ENCODE measurements at places on chromosomes 16 and 17.

- DNase-seq: no peak
These were observed 232.5 kb downstream of the MSI2 start for GRCh38 chr17:57488856-57489255.

- no peak for DNase-seq
These were observed 302.7 kb upstream of the PMFBP1 start for GRCh38 chr16:72474501-72475123.

- no peak for DNase-seq
These were observed 209.2 kb downstream of the RPTOR start for GRCh38 chr17:80753685-80754345.

GRCh38 chr16:65388592-65388991 lies 266.7 kb upstream of the CDH11 start:
- no peak for DNase-seq

DNA sequence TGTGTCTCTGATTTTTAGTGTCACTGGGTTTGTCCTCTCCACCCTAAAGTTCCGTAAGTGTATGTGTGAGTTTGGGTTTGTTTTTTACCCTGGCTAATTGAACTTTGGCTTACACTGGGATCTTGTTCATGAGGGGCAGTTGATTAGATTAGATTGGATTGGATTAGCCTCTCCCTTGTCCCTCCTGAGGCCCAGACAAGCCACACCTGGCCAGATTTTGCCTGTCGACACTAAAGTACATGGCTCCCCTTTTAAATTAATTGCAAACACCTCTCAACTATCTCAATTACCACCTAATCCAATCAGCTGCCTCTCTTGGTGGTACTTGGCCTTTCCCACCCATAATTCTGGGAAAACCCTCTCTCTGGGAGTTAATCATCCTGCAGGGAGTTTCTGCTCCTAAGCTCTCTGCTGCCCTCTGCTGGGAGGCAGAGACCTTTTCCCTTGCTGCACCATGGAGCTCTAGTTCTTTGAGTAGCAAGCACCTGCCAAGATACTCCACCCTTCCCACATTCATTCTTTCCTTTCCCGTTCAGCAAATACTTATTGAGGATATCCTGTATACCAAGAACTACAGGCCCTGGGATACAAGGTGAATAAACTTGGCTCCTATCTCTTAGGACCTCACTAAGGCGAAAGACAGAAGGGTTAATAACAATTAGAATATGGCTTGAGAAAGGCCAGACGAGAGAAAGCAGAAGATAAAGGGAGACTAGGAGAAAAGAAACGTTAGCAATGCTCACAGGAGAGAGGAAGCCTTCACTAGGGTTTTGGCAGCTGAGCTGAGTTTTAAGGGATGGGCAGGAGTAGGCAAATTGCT lies 60.0 kb upstream of the MPHOSPH6 start:
- no peak for DNase-seq

DNA sequence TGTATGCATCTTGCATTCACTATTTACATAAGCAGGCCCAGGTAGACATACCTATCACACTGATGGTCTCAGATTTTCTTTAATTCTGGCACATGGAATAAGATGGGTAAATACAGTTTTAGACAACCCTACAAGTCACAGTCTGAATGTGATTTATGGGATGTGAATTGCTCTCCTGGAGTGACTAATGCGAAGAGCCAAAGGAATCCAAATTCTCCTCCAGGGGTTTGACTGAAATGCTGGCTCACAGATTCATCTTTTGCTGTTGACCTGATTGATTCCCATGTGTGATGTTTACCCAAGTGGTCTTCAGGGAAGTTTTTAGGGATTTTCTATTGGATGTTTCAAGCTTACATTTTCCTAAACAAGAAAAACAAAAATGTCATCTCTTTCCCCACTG lies 277.9 kb upstream of the MON1B start:
- DNase-seq: no peak

DNA sequence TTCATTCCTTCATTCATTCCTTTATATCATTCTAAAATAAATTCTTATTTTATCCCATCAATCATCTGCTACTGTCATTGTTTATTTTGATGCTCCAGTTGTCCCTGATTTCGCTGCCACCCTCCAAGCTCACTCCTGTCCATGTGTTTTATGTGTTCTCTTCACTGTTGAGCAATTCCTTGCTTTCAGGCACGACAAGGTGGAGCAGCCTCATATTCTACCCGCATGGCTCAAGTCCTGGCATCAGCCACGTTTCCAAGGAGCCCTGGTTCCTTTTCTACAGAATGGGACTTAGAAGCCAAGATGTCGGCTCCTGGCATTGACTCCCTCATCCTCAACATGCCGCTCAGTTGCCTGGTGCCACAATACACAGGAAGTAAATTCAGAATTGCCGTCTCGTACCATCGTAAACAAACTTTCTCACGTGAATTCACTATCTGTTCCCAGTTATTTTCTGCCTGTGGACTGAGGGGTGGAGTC lies 139.0 kb downstream of the RPTOR start:
- no peak for DNase-seq

DNA sequence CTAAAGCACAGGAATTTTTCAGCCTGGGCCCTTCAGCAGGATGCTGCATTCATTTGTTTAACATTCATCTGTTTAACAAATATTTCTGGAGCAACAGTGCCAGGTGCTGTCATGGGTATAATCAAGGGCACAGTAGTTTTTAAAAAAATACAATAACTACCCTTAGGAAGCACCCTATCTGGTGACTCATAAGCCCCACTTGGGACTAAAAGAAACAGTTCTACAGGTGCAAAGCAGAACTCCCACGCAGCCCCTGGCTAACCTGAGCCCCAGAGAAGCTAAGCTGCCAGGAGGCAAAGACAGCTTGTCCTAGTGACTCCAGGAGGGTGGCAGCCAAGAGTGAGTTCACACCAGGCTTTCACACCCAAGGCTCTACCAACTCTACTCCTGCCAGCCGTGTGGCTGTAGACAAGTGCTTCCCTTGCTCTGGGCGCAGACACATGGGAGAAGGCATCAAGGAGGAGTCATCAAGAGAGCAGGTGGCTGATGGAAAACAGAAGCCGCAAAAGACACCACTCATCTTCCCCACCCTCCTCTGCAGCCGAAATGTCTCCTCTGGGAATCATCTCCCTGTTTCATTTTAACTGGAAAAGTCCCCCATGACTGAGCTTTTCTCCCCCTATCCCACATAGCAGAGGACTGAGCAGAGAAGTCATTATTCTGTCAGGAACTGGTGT lies 14.4 kb downstream of the CUEDC1 start:
- no peak for DNase-seq

DNA sequence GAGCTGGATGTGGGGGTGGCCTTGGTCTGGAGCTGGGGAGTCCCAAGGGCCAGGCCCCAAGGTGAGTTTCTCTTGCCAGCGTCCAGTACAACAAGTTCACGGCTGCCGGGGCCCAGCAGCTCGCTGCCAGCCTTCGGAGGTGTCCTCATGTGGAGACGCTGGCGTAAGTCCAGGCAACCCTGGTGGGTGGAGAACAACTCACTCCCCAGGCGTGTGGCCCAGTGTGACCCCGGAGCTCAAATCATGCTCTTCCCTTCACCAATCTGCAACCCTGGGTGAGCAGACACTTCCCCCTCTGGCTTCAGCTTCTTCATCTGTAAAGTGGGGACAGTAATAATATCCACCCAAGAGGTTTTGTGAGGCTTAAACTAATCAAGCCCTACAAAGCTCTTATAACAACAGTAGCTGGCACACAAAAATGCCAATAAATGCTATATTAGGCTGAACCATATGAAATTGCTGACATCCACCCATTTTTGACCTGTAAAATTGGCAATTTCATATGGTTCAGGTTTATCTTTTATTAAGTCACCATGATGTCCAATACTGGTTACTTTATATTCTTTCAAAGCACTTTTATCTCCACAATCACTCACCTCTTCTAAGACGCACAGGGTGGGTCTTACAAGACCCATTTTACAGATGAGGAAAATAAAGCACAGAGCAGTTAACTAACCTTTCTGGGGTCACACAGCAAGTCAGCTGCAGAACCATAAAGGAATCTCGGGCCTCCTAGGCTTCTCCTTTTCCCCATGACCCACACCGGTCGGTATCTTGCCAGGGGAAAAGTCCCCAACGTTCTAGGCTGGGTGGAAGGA lies 19.7 kb downstream of the DEXI start:
- no peak for DNase-seq

- DNase-seq: no peak
These were observed 21.9 kb downstream of the CMIP start for GRCh38 chr16:81466356-81466980.

DNA sequence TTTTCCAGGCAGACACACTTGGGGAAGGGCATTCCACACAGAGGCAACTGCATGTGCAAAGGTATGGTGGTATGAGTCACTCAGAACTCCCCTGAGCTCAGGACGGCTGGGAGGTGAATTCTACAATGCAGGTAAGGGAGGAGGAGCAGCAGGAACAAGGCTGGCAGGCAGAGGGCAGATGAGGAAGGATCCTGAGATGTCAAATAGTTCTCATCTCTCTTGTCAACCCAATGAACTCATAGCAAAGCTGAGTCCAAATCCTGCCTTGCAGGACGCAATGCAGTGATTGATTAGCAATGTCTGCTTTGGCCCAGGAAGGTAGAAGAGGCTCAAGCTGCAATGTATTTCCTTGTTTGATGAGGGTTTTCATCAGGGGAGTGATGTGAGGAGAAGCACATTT lies 243.5 kb downstream of the XYLT1 start:
- DNase-seq: no peak

DNA sequence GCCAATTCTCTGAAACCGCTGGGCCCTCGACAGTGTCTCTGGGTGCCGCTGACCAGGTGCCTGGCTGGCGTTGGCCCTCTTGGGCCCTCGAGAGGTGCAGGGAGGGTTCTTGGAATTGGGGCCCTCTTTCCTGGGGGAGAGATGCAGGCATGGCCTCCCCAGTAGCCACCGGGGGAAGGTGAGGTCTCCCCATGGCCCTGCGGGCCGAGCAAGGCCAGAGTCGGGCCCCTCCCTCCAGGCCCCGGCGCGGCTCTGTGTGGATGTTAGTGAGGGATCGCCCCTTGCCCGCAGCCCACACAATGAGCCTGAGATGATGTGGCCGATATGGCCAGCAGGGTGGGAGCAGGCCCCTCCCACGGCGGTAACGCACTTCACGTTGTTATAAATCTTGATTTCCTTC lies 23.1 kb upstream of the C1QTNF8 start:
- DNase-seq: no peak

- DNase-seq: no peak
These were observed 10.0 kb upstream of the SKAP1 start for GRCh38 chr17:48439875-48440505.

- no peak for DNase-seq
These were observed 207.9 kb upstream of the HSBP1 start for GRCh38 chr16:83599789-83600462.

DNA sequence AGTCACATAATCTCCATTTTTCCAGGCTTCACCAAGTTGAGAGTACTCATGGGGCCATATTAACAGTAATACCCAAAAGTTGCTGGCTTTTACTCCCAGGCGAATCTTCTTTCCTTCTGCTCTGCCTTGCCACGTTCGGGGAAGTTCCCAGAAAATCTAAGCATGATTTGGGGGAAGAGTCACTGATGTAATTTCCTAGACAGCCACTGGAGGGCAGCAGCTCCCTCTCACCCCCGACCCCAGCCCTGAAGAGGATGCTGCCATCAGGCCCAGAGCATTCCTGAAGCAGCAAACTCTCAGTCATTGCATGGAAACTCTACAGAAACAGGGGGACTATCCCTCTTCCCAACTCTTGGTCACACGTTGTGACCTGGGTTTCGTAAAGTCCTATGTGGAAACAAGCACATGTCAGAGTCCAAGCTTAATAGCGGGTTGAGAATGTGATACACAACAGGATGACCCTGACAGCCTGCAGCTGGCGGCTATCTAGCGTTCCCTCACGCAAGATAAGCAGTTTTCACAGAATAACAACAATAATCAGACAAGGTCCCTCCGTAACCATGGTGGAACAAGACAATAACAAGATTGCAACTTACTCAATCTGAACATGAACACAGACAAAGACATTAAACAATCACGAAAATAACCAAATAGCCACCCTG lies 43.8 kb upstream of the DHX40 start:
- no peak for DNase-seq

DNA sequence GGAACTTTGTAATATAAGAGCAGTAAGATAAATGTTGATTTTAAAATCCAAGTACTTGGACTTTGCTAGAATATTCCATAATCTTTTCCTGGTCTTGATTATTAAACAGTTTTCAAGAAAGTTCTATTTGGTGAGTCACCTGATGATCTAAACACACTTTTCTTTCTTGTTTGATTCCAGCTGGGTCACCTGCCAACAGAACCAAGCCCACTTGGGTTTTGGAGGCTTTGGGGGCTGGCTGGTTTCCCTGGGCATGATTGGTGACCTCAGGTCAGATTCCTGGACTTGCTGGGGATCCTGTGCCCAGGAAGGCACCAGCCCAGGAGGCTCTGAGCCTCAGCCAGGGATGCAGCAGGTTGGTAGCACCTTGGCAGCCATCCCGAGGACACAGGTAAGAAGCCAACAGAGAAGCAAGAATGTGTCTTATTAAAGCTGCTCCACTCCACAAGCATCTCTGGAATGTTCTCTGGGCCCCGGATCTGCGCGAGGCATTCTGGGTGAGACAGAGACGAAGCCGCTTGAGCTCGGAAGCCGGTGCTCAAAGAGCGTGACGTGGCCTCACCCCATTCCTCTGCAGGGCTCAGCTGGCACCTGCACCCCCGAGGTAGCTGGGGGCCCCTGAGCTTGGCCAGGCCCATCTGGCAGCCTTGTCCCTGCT lies 3.1 kb upstream of the TEX19 start:
- no peak for DNase-seq
